ENCODE measurements at places on chromosomes 2 and 18. TPM values are rescaled to one million over a fixed set of nuclear protein-coding genes. Genes with fewer than 3 reads are reported as not detected.

DNA sequence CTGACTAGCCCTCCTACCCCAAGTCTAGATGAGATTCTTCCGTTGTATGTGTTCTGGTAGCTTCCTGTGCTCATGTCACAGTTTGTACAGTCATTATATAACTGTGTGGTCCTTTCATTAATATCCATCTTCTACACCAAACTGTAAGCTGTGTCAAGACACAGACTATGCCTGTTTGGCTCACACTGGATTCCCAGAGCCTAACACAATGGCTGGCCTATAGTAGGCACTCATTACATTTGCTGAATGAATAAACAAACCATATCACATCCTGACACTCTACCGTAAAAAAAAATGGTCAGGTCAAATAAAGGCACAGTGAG is 72.6 kb downstream of the ANKRD44 start:
- DNase-seq = no peak

Gene CTNNA2
- total RNA-seq = not detected

DNA sequence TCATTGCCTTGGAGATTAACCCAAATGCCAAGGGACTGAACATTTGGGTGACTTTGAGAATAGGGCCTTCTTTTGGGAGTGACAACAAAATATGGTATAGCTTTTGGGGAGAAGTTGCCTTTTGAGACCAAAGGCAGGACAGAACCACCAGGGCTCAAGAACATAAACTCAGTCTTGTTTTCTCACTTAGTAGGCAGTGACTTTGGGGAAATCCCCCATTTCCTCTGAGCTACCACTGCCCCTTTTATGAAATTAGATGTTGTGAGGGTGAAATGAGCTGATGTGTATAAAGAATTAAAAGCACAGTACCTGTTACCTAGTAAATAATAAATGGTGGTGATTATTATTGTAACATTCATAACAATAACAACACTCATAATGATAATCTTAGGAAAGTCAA is 36.5 kb downstream of the GPD2 start:
- DNase-seq = no peak

- DNase-seq = no peak
Measured at GRCh38 chr2:216379977-216380376, 7.7 kb upstream of the MARCHF4 start.

Gene SCYGR4
- total RNA-seq = not detected

- no peak for DNase-seq
Measured at GRCh38 chr2:6833300-6833604, 32.5 kb downstream of the CMPK2 start.

Gene DNER
- total RNA-seq = 5.5 TPM

Gene GNAL
- 4.4 TPM for total RNA-seq

GRCh38 chr2:79721061-79721460 is 208.2 kb downstream of the CTNNA2 start:
- no peak for DNase-seq

DNA sequence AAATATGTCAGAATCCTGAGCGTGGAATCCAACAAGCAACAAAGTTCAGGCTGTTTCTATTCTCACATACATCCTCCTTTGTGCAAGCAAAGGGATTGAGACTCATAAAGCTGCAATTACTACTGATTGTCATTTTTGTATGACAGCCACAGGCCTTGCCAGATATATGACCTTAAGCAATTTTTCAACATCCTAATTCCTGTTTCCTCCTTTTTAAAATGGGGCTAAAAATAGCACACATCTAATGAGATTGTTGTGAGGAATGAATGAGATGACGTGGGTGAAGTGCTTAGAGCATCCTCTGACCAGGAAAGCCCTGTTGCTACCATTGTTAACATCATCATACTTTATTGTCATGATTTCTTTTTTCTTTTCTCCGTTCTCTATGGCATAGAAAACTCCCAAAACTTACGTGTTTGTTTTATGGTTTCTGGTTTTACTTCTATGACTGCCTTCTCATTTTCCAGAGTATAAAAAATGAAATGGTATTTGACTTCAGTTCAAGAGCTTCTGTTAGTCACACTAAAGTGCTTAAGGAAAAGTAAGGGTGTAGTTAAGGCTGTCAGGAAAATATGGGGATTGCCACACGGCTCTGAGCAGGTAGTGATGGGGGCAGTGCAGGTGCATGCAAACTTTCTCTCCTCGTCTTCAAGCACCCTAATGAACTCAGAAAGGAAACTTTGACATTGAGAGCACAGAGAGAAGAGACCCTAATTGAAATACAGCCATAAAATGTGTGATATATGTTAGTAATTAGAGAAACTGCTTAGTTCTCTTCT is 590.6 kb upstream of the NETO1 start:
- DNase-seq = no peak

- no peak for DNase-seq
Measured at GRCh38 chr2:242046206-242046826, 176.8 kb downstream of the RTP5 start.

DNA sequence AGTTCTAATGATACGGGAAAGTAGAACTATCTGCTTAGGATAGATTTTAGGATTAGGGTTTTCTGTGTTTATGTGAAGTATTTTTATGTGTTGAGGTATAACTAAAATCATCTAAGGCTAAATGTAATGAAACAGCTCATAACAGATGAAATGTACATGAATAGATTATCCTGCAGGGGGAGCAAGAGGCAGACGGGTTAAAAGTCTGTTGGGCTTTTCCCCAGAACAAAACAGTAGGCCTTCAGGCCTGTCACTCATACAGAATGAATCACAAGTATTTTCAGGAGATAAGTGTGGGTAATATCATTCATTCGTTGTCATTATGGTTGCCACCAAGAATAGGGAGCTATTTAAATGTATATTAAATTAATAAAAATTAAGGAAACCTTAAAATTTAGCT is 107.9 kb upstream of the IL1R2 start:
- DNase-seq = peak; percentile 68

Gene VRK2
- 34.1 TPM for total RNA-seq

Gene PLGLB2
- 0.24 TPM for total RNA-seq

- DNase-seq = no peak
Measured at GRCh38 chr2:233442028-233442310, 87.7 kb downstream of the DGKD start.

GRCh38 chr2:241454837-241455485 is 53.4 kb downstream of the STK25 start:
- DNase-seq = no peak

Gene FBXO15
- total RNA-seq = 0.56 TPM

Gene KCNG2
- not detected for total RNA-seq

Gene PLA2R1
- total RNA-seq = 10.8 TPM

Gene SNORC
- total RNA-seq = 0.65 TPM

GRCh38 chr2:128528133-128528532 is 209.5 kb upstream of the HS6ST1 start:
- DNase-seq = no peak

GRCh38 chr18:54835944-54836343 is 7.7 kb downstream of the RAB27B start:
- no peak for DNase-seq

GRCh38 chr2:65957886-65958285 is 477.0 kb upstream of the MEIS1 start:
- DNase-seq = no peak

Gene SLC20A1
- 209 TPM for total RNA-seq

All from foreskin keratinocyte (primary cell).